GDM1 (cell line): ENCODE measurements at places on chromosomes 3 and 15.

- no peak for DNase-seq
These were observed 481.4 kb upstream of the CFAP20DC start for GRCh38 chr3:59531066-59531745.

DNA sequence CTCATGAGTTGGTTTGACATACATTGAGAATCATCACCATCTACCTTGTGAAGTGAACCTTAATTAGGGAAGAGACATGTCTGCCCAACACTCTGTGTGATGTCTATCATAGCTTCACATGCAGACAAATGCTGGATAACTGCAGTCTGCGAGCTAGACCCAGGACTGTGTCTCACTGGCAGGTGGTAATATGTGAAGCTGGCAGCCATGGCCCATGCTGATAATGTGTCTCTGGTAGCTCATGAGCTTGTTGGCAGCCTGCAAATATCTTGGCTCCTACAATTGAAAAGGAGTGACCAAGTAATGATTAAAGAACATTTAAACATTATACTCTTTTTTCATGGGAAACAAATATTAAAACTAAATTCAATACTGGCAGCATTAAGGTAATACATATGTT, 234.8 kb downstream of the CHST2 start:
- DNase-seq = no peak

GRCh38 chr15:96023081-96023480, 307.4 kb upstream of the NR2F2 start:
- DNase-seq = no peak

DNA sequence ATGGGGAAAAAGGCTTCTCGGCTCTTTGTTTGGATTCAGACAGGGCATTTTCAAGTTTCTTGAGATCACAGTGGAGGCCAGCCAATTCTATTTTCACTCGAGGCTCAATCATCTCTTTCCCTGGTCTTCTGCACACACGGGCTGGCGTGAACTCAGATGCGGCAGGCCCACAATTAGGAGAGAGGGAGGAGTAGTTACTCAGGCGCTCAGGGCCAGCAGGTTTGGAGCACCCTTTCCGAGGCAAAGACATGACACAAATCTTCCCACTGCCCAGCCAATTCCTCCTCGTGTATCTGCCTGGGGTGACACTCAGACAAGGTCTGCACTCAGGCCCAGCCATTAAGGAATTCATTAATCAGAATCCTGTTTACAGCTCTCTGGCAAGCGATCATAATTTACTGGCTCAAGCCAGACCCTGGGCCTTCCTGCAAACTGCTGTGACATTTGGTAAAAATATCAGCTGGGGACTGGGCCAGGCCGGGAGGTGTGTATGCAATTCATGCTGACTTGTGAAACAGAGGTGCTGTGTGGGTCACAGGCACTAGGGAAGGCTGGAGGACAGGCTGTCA, 68.1 kb upstream of the TLE3 start:
- no peak for DNase-seq

DNA sequence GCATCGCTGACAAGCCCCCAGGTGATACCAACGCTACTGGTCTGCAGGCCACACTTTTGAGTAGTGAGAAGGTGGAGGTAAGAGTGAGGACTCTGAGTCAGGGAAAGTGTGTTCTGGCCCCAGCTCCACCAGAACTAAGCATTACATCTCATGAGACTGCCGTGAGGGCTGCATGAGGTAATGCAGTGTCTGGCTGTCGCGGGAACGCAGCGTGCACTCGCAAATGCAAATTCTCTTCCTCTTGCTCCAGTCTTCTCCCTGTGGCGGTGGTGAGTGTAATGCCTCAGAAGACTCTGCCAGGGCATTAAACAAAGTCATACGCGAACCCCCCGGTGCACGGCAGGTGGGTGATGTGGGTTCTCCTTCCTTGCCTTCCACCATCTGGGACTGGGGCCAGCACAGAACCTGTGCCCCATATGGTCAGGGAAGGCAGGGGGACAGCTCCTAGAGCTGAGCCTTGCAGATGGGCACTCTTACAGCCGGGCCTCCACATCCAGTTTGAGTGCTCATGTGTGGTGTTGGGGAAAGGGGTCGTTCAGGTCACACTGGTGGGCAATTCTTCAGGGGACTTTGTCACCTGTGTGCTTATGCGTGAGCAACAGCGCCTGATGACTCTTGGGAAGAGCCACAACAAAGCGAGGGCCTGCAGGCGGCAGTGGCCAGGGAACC, 175.8 kb downstream of the XXYLT1 start:
- DNase-seq = no peak

DNA sequence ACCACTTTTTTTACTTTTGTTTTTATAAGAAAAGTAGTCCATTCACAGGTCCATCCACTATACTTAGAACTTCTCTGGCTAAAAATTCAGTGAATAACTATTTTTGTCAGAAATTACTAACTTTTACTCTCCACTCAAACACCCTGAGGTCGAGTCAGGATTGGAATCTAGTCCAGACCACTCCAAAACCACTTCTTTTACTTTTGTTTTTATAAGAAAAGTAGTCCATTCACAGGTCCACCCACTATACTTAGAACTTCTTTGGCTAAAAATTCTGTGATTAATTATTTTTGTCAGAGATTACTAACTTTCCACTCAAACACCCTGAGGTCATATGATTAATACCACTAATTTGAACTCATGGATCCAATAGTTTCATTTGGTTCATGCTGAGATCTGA, 239.4 kb downstream of the RORA start:
- no peak for DNase-seq

DNA sequence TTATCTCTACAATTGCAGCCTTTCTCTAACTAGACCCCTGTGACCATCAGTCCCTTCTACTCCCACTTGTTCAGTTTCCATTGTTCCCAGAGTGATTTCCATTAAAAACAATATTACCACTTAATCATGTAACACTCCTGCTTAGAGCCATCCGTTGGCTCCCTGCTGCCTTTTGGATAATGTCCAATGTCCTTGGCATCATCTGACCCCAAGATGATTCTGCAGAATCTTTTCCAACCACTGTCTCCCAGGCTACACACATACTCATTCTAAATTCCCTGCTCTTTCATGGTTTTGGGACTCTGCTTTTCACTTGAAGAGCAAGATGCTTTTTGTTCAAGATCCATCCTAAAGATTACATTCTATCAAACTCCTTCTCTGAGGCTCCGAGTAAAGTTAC, 7.1 kb downstream of the KCNH8 start:
- no peak for DNase-seq

DNA sequence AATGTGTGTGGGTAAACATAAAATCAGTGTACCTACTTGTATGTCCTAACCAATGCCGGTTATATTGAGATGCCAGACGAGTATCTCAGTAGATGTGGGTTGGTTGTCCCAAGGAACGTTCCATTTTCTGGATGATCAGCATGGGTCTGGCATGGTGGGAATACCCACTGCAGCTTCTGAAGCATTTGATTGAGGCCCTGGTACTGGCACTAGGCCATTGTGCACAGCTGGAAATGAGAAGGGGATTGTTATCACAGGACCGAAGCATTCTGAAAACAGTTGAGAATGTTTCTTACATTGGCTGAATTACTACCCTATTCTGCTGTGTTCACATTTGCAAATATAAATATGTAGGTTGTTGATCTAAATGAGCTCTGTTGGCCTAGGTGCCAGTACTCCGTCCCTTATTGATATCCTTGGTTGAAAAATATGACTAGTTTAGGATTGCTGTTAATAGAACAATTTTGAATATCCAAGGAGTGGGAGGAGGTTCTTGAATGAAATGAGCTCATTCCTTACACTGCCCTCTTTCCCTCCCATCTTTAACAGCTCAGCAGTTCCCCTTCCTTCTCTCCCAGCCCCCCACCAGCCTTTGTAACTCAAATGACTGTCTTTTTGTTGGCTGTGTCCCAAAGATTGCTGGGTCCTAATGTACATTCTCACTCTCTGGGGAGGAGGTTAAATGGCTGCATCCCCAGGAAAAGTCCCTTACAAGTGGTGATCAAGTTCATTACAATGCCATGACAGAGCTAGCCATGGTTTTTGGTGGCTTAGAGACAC, 293.3 kb upstream of the TPM1 start:
- DNase-seq = no peak

- no peak for DNase-seq
These were observed 1.1 kb downstream of the CHCHD4 start for GRCh38 chr3:14123308-14124222.

DNA sequence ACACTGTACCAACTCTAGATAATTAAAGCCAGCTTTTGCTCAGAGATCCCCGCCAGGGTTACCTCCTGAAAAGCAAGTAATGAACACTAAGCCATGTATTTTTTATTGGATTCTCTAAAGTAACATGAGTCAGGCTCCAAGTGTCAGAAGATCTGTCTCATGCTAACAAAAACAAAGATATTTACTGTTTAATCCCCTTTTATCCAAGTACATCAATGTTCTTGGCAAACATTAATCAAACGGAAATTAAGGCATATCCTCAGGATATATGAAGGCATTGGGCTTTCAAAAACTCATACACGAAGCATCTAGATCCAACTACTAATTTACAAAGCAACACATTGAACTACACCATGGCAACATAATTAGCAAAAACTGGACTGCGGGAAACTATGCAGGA, 37.2 kb downstream of the MYO5A start:
- DNase-seq = no peak

GRCh38 chr3:94693997-94694640, 631.3 kb downstream of the NSUN3 start:
- DNase-seq = no peak

DNA sequence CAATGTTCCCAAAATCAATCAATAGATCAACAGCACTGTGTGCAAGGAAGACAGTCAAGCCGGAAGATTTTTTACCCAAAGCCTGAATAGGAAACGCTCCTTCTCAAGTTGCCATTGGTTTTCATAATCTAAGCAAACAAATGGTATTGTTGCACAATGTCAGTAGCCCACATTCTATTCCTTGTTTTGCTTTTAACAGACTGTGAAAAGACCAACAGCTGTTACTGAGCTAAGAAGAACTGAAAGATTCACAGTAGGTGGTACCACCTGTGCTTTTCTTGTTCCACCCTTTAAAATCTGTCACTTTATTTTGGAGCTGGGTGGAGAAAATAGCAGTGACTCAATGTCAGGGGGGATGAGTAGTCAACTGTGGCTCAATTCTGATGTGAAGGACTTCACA, 357.5 kb upstream of the CADM2 start:
- no peak for DNase-seq

- no peak for DNase-seq
These were observed 161.8 kb downstream of the SNRK start for GRCh38 chr3:43448098-43448497.

DNA sequence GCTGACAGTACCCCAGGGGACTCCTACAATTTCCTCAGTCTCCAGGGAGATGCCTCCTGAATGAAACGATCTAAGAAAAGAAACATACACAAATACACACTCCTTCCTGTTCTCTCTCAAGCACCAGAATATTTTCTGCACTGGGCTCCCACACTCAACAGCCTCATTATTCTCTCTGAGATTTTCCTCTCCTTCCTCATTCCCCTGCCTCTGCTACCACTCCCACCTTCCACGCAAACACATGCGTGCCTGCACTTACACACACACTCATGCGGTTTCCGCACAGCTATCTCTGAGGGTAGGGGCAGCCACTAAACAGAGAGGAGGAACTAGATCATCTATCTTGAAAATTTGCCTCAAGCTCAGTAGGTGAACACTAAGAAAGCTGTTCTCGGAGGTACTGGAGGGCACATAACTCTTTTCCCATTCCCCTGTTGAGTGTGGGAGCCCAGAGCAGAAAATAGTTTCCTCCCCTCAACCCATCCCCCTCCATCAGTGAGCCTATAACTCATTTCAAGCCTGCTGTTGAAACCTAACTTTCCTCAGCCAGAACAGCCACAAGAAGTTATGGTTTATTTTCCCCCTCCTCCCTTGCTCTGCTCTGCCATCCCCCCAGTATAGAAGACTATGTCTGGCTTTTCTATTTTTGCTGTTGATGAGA, 30.5 kb upstream of the TIPARP start:
- peak; percentile 90 for DNase-seq

DNA sequence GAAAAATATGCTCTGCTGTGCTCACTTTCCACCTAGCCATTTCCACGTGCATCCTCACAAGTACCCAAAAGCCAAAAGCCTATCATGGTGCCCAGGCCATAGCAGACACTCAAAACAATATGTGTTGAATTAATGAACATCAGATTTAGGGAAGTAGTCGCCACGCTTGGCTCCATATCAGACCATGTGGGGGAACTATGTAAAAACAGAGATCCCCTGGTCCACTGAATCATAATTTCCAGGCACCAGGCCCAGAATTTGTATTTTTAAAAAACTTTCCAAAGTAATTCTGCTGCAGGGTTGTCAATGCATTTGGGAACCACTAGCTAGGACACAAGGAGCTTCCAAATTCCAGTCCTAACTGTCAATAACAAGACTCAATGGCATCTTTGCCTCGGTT, 77.3 kb downstream of the CNTN3 start:
- no peak for DNase-seq

- no peak for DNase-seq
These were observed 269.4 kb downstream of the UACA start for GRCh38 chr15:70493787-70494516.

DNA sequence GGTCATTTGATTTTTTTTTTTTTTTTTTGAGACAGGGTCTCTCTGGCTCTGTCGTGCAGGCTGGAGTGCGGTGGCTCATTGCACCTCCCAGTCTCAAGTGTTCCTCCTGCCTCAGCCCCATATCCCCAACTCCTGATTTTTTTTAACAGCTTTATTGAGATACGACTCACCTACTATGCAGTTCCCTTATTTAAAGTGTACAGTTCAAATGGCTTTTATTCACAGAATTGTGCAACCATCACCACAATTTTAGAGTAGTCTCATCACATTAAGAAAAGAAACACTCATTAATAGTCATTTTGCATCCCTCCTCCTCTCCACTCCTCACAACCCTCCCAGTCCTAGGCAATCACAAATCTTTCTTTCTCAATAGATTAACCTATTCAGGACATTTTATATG, 1.9 kb upstream of the TRA2B start:
- no peak for DNase-seq

- no peak for DNase-seq
These were observed 17.0 kb downstream of the THAP10 start for GRCh38 chr15:70875001-70875782.
